Right cardiac atrium (tissue), 5 donors: ENCODE measurements at places on chromosomes 7 and 10.

GRCh38 chr7:150950496-150951180 is 27.5 kb downstream of the KCNH2 start:
- DNase-seq = no peak

DNA sequence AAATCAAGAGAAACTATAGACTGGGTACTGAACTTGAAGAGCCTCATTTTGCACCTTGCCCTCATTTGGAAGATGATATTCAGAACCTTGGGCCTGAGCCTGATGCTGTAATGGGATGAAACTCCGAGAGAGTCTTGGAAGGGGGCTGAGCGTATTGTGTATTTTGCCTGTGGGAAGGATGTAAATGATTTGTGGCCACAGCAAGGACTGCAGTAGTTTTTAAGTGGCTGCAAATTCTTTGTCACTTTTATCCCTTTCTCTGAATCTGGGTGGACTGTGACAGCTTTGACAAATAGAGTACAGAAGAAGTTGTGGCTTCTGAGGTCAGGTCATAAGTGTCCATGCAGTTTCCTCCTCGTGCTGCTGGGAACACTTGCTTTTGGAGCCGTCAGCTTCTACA is 221.2 kb downstream of the ADRA2A start:
- no peak for DNase-seq

DNA sequence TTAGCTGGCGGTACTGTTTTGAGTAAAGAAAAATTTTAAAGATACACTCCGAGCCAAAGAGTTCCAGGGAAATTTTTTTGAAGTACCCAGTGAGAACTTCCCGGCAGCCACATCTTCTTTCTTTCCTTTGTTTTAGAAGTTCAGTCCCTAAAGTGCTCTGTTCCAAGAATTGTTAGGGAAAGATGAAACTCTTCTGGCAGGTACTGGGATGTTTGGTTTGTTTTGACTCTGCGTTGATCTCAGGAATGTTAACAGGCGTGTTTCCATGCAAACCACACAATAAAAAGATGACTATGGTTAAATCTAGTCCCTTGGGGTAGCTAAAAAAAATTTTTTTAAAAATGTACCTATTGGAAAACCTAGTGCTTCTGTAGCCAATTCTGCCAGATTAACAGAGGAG is 224.7 kb upstream of the PHYHIPL start:
- DNase-seq = no peak

DNA sequence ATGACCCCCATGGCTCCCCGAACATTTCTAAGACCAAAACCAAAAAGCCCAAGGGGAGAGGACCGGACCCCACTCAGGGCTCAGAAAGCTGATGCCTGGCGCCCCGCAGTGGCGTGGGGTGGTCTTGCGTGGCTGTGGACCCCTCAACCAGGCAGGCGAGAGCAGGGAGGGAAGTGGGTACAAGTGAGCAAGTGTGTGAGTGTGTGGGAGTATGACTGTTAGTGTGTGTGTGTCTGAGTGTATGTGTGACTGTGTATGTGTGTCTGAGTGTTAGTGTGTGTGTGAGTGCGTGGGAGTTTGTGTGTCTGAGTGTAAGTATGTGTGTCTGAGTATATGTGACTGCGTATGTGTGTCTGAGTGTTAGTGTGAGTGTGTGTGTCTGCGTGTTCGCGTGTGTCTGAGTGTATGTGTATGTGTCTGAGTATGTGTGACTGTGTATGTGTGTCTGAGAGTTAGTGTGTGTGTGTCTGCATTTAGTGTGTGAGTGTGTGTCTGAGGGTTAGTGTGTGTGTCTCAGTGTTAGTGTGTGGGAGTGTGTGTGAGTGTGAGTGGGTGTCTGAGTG is 34.0 kb upstream of the INSIG1 start:
- no peak for DNase-seq

DNA sequence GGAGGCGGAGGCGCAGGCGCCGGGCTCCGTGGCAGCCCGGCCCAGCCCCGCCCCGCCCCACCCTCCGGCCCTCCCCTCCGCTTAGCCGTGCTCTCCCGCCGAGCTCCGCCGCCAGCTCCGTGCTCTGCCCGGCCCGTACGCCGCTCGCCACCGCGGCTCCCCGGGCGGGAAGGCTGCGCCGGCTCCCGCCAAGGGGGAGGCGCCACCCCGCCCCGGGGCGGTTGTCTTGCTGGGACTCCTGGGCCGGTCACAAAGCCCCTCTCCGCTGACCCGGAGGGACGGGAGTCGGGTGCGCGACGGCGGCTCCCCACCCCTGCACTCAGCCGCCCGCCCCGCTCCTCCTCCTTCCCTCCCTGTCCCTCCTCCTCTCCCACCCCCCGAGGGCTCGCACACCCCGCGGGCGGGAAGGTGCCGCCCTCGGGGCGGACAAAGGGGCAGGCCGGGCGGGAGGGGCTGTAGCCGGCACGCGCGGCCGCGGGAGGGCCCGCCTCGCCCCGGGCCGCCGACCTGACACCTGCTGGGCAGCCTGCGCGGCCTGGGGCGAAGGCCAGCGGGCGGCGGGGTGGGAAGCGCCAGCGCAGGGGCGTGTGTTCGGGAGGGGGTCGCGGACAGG is 11.5 kb upstream of the SP8 start:
- DNase-seq = peak; percentile 72

- DNase-seq = no peak
Measured at GRCh38 chr10:105356626-105357025, 715.5 kb downstream of the SORCS3 start.

DNA sequence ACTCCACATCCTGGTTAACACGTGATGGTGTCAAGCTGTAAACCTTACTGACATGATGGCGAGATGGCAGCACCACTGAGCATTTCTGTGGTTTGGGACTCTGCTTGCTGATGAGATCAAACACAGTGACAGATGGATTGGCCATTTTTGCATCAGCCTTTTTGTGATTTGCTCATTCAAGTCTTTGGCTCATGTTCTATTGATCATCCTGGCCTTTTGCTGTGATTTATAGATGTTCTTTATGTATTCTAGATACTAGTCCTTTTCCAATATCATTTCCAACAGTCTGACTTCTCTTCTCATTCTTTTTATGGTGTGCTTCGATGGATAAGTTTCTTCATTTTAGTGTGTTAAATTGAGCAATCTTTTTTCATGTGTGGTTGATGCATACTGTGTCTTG is 24.7 kb upstream of the DIP2C start:
- no peak for DNase-seq

DNA sequence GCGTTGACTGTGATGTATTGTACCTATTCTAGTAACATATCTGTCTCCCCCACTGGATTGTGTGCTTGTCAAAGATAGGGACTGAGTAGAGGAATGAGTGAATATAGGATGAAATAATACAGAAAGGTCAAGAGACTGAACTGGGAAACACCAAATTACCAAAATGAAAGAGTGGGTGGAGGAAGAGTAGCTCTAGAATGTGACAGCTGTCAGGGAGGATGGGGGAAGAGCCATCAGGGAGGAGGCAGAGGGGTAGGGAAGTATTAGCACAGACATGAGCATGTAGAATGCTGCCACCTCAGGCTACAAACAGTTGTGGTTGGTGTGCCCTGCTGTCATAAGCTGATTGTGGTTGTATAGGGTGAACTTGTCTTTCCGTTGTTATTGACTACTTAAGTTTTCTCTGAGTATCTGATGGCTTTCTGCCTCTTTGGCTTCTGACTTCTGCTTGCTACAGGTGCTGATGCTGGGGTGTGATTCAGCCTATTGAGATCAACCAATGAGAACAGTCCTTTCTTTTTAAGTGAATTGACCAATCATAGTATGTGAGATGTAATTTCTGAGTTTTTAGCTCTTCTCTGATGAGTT is 5.6 kb downstream of the CCSER2 start:
- no peak for DNase-seq

DNA sequence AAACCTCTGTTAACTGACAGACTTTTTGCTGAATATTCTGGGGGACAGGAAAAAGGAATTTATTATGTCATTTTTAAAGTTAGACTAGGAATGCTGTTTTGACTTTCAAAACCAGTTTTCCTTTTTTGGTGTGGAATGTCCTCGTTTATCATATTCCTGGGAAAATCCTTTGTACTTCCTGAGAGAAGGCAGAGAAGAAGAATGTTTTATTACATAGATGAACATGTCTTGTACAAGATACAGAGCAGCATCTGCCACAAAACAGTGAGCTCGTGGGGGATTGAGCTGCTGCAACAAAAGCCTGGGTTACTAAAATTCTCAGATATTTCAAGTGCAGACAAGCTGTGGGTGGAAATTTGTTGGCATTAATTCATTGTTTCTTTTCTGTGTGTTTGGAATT is 20.2 kb downstream of the MCU start:
- DNase-seq = no peak

DNA sequence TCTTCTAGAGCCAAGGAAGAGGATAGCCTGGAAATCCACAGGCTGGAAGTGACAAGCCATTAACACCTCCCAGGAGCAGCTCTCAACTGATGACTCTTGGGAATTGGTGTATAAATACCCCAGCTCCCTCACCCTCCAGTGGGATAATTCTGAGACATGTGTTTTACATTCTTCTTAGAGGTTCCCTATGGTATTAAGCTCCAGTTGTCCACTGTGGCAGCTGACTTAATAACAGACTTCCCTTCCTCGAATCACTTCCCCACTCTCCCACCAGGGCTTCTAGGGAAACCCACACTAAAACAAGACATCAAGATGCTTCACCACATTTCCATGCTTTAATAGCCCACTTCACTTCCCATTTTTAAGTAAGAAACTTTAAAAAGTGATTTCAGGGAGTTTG is 47.2 kb downstream of the FAM107B start:
- no peak for DNase-seq

DNA sequence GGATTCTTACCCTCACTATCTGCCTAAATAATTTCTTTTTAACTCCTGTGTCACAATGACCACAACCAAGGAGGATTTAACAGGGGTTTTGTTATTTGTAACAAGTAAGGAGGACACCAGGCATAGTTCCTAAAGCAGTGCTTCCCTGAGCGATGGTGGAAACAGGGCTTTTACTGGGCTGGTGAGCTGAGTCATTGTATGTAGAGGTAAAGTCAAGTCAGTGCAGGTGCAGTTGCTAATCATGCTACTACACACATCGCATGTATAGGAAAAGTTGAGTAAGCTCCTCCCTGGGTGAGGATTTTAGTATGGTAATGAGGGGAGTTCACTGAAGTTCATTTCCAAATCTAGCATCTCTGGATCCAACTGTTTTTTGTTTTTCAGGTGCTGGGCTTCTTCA is 22.9 kb upstream of the ABCA13 start:
- DNase-seq = no peak

GRCh38 chr7:88669913-88670312 is 89.6 kb upstream of the ZNF804B start:
- no peak for DNase-seq

DNA sequence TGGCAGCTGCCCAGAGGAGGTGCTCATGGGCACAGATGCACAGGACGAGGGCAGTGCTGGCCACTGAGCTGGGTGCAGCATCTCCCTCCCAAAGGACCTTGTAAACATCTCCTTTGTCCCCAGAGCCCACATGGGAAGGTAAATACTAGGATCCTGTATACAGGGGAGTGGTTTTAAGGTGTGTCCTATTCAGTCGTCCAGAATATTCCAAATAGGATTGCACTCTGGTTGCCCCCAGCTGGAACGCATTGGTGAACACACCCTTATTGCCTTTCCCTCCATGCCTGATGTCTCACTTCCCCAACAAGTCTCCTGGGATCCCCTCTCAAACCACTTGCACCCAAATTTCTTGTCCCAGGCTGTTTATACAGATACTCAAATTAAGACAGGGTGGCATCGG is 152.0 kb upstream of the PCBD1 start:
- no peak for DNase-seq

DNA sequence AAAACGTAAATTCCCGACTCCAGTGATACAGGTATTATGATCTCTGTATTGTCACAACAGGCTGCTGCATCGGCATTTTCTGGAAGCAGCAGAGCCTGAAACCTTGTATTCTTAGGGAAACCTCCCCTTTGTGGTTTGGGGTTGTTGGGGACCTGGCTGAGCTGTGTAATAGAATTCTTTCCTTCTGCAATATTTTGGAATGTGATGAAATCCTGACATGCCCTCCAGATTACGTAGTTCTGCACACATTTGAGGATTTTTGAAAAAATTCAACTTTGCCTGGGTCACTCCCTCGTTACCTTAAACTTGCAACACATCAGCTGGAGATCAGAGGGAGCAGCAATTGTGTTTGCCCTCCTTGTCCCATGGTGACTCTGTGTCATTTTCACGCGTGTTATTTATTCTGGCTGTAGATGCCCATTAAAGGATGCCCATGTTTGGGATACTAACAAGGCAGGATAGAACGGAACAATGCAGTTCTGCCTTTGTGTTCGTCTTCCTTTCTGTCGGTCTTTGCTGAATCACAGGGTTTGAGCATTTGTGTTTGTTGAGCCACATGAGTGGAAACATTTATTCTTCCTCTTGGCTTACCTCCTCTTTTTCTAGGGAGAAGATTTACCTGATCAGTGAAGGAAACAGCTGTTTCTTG is 181.7 kb downstream of the TCF7L2 start:
- DNase-seq = peak; percentile 51

DNA sequence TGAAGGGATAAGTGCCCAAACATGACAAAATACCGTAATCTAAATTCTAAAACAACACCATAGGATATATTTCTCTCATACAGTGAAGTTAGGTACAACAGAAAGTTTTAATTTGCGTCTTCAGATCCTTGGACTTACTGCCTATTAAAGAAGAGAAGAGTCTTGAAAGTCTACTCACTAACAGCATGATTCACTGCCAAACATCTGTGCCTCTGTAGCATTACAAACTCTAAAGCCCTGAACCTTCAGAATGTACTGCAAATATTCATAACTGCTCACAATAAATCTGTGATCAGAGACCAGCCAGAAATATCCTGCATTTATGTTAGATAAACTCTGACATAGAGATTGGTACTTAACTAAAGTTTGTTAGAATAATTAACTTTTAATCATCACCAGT is 365.3 kb downstream of the PARD3 start:
- DNase-seq = no peak

- DNase-seq = no peak
Measured at GRCh38 chr7:123528265-123528664, 6.1 kb downstream of the IQUB start.

DNA sequence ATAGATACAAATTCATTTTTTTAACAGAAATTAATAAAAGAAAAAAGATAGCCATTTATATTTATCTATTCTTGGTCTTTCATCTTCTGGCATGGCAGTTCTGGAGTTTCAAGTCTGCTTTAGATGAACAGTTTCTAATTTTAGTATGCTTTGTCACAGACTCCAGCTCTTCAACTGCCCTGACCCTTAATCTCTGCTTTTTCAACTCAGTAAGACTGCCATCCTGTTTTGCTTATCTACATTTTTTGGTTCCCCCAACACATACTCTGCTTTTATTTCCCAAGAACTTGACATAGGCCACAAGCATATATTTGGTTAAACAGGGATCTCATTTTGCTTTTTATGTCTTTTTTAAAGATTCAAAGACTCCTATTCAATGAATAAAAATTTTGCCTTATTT is 309.3 kb upstream of the KCND2 start:
- no peak for DNase-seq

GRCh38 chr7:157814931-157815705 is 478.3 kb downstream of the DNAJB6 start:
- DNase-seq = no peak

GRCh38 chr7:132545756-132546155 is 30.5 kb downstream of the PLXNA4 start:
- no peak for DNase-seq

GRCh38 chr7:13998866-13999265 is 9.4 kb upstream of the ETV1 start:
- DNase-seq = no peak

GRCh38 chr10:69068549-69068948 is 19.4 kb upstream of the SRGN start:
- no peak for DNase-seq
